Purkinje cell (primary cell): ENCODE measurements at places on chromosomes 1 and 21. TPM values are rescaled to one million over a fixed set of nuclear protein-coding genes. Genes with fewer than 3 reads are reported as not detected.

The PHLDA3 gene
- 1.5 and 2.0 TPM in 2 replicates for polyA plus RNA-seq

The LCE3E gene
- not detected in 2 replicates for polyA plus RNA-seq

The REN gene
- not detected in 2 replicates for polyA plus RNA-seq

The FAM72A gene
- polyA plus RNA-seq = 1.7 and 3.9 TPM in 2 replicates

The F13B gene
- not detected in 2 replicates for polyA plus RNA-seq

The LRRC42 gene
- polyA plus RNA-seq = 10.0 and 13.0 TPM in 2 replicates

The TSPEAR gene
- not detected in 2 replicates for polyA plus RNA-seq

The MYBPH gene
- not detected in 2 replicates for polyA plus RNA-seq

The ERVH48-1 gene
- not detected in 2 replicates for polyA plus RNA-seq

The SLC1A7 gene
- not detected in 2 replicates for polyA plus RNA-seq

The MR1 gene
- polyA plus RNA-seq = 0.53 and 3.0 TPM in 2 replicates

The ITLN2 gene
- not detected in 2 replicates for polyA plus RNA-seq

The PCP4 gene
- 32,123 and 40,137 TPM in 2 replicates for polyA plus RNA-seq

The TSPAN2 gene
- polyA plus RNA-seq = 10.4 and 10.7 TPM in 2 replicates

The HOOK1 gene
- polyA plus RNA-seq = 17.9 and 27.1 TPM in 2 replicates

The C1orf116 gene
- polyA plus RNA-seq = not detected in 2 replicates

The PTPN22 gene
- polyA plus RNA-seq = 0.58 and 2.0 TPM in 2 replicates

The YIPF1 gene
- polyA plus RNA-seq = 17.1 and 35.4 TPM in 2 replicates
